Cortex of kidney (tissue), 1 donor: ENCODE measurements at places on chromosomes 2 and 18.

DNA sequence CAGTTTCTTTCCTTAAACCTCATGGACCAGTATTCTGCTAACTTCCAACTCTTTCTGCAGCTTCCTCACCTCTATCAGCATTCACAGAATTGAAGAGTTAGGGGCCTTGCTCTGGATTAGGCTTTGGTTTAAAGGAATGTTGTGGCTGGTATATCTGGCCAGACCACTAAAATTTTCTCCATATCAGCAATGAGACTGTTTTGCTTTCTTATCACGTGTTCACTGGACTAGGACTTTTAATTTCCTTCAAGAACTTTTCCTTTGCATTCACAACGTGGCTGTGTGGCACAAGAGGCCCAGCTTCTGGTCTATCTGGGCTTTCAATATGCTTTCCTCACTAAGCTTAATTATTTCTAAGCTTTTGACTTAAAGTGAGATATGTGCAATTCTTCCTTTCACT is 33.4 kb downstream of the SP3 start:
- DNase-seq = no peak

DNA sequence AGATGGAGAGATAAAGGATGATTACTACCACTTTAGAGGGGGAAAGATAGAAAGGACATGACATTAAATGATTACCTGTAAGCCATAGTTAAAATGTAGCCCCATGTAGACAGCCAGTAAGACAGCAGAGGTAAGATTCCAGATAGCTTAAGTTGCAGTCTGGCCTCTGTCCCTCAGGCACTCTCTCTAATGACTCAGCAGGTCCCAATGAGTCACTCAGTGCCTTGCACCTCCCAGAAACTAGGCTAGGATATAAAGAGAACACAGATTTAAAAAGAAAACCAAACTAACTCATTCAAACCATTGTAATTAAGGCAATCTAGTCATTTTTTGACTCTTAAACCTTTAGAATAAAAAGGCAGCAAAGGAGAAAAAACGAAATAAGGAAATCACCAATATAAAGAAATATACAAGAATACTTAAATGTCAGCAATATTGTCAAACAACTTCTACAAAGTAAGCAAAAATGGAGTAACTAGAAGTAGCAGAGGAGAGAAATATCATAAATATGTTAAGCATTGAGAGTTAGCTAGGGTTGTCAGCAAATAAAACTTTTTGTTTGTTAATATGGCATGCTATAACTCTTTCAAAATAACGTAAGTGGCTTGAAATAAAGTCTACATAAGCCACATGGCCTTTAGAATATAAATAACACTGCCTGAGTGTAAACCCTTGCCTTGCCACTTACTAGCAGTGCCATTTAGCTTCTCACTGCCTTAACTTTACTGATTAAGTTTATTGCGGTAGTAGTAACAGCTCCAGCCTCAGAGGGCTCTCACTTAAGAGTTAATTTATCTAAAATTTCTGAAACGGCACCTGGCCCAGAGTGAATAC is 48.5 kb downstream of the SOCS6 start:
- no peak for DNase-seq

DNA sequence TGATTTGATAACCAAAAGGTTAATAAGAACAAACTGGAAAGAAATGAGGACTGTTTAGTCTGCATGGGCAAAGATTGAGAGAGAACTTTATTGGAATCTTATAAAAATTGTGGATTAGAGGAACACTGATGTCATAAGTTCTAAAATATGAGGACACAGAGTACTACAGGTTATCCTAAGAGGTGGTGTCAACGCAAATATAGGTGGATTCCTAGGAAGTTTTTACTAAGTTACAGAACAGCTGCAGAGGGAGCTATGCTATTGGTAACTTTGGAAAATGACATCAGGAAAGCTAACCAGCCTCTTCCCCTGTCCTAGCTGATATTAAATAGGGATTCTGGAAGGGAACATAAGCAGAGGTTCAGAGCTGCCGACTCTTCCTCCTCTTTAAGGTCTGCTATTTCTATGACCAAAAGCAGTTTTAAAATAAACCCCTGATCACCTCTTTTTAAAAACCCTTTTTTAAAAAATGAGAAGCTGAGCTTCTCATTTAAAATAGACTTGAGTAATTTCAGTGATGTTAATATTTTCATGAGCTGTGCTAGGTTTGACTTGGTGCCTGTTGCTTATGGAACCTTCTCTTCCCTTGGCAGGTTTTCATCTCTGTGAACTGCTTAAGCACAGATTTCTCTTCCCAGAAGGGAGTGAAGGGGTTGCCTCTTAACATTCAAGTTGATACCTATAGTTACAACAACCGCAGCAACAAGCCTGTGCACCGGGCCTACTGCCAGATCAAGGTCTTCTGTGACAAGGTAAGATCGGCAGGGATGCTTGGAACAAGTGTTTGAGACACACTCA is 34.2 kb downstream of the GRHL1 start:
- no peak for DNase-seq

DNA sequence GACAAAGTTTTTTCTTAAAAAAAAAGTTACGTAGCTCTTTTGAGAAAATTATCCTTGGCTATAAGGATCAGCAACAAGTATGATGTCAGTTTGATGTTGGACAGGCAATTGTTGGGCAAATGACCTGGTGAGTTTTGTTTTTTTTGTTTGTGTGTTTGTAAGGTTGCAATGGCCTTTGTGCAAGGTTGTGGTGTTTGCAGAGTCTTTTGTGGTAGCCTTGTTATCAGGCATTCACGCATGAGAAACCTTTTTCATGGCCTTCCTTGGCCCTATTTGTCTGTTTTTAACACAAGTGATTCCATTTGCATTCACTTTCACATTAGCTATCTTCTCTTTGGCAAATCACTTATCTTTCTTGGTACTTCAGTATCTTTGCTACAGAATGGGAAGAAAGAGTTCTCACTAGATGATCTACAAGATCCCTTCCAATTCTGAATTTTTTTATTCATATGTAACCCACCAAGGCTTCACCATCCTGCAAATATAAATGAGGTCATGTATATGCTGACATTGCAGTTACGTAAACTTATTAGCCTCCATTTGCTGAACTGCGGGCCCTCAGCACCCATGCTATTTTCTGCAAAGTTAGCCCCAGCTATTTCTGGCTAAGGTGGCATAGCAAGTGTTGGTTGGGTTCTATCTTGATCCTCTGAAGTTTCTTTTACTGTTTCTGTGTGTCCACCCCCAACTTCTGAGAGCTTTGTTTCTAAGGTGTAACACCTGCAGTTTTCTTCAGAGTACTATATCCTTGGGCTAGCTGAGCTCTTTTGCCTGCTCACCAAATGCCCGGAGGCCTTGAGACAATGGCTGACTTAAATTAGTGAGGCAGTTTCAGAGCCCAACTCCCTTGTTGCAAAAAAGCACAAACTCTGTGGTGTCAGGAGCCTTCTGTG is 667.1 kb downstream of the IRS1 start:
- no peak for DNase-seq

DNA sequence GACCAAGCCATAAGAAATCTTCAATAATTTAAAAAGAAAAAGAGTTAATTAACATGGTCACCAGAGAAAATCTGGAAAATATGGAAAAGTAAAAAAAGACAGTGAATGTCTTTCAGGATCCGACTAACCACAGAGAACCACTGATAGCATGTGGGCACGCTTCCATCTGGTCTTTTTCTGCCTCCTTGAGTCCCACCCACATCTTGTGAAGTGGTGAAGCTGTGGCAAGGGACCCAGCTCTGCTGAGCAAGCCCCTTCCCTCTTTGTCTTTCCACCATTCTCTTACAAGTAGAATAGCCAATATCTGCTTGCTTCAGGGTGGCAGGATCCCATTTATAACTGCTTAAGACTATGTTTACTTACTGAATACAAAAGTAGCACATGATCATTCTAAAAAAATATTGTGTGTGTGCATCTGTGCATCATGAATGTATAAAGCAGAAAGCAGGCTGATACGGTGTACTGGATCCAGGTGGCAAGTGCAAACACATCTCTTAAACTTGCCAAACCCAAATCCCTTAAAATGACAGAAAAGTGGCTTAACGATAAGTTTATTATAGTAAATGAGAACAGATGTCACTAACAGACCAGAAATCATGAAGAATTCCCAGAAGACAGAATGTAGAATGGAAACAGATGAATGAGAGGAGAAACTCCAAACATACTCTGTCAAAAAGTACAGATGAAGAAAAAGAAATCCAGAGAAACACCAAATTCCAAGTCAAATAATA is 52.3 kb downstream of the FOXI3 start:
- no peak for DNase-seq

DNA sequence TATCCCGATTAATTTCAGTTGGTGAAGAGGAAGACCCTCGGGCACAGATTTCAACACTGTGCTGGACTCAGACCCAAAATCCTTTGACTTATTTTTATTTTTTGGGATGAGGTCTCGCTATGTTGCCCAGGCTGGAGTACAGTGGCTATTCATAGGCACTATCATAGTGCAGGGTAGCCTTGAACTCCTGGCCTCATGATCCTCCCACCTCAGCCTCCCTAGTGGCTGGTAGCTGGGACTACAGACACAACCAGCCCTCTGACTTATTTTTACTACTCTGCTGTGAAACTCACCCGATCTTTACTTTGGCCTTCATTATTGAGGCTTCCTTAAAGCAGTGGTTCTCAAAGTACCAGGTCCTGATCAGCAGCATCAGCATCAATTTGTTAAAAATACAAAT is 18.2 kb upstream of the ADAM17 start:
- DNase-seq = no peak

DNA sequence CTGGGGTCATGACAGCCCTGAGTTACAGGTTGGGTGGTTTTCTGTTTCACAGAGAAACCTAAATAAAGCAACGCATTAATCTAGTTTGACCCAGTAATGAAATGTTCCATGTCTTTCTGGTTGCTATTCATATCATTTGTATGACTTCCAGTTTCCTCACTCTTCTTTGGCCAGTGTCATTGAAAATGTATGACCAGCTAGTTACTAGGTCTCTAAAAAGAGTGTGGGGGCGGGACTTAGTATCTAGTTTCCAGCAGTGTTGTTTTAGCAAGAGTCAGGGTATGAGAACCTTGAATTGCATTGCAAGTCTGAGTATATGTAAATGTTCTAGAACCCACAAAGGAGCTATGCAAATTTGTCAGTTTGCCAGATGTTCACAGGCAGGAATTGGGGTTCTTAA is 47.7 kb downstream of the SLC9A2 start:
- DNase-seq = no peak
